ENCODE measurements at places on chromosomes 6 and 20. TPM values are rescaled to one million over a fixed set of nuclear protein-coding genes. Genes with fewer than 3 reads are reported as not detected.

Gene MRAP2
- total RNA-seq = not detected

Gene IGF2R
- 74.5 TPM for total RNA-seq

Gene SAPCD1
- 12.8 TPM for total RNA-seq

Gene ZNF311
- 0.26 TPM for total RNA-seq

Gene PTK6
- total RNA-seq = 0.21 TPM

Gene IYD
- not detected for total RNA-seq

Gene LHFPL5
- not detected for total RNA-seq

Gene BACH2
- total RNA-seq = 22.6 TPM

Gene PSORS1C2
- total RNA-seq = not detected

Data from activated CD8-positive, alpha-beta memory T cell treated with anti-CD3 and anti-CD28 coated beads, Interleukin-2, amount 10 ng/mL, durations not matched to agents 7 days and 5 days (primary cell).